ENCODE measurements at places on chromosomes 7 and 10.

- no peak for DNase-seq
Observed at GRCh38 chr10:61869041-61869675, 32.3 kb upstream of the ARID5B start.

DNA sequence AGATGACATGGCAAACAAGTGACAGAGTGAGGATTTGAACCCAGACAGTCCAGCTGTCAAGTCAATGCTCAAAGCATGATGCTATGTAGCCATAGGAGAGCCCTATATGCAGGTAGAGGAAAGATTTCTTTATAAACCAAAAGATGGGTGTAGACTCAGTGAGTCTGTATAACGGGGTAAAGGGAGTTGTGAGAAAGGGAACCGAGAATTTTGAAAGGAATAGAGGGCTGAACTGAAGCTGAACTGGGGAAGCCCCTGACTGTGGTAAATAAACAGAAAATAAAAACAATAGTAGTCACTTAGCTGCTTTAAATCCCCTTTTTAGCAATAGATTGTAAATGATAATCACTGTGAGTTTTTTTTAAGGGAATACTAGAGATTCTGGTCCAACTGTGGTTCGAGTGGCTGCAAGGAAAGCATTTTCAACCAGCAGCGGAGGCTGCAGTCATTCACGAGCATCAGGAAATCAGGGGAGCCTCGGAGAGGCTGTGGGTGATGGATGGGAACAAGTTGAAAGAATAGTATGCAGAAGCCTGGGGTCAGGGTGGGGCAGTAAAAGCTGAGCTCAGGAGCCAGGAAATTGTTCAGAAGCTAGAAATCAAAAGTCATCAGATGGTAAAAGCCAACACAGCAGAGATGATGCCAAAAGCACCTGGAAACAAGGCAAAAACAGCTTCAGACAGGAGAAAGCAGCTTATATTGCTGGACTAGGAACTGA is 393.5 kb downstream of the GFRA1 start:
- no peak for DNase-seq

- no peak for DNase-seq
Observed at GRCh38 chr7:119232091-119232490, 1007.6 kb downstream of the ANKRD7 start.

DNA sequence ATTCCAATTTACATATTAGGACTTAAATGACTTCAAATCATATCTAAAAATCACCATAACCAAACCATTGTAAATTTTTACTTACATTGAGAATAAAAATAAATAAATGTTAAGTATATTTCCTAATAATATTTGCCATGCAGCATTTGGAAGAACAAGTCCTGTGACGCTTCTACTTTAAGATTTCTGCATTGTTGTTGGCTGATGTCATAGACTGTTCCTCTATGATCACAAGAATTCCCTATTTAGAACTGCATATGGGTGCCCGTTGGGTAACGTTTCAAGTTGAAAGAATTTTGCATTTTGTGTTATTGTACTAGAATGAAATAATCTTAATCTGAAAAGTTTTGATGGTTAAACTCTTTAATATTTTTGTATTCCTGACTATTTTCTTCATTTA is 5.1 kb upstream of the ITGB1 start:
- DNase-seq, result no peak

DNA sequence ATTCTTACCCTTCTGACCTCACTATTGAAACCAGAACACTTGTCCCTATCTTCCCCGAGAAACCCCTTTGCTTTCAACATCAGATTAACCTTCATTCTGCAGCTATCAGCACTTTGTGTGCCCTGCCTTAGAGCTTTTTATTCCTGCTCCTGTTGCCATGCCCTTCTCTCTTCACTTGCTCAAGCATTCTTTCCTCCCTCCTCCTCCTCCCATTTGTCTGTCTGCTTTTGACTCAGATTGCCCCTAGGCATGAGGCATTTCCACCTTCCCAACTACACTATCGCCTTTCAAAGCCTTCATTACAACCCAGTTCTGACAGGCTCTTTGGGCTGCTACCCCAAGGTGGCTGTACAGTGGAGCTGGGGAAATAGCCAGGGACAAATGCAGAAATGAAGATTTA is 143.3 kb downstream of the SLC25A13 start:
- no peak for DNase-seq

- DNase-seq, result no peak
Observed at GRCh38 chr7:99001482-99002147, 123.3 kb downstream of the TRRAP start.

DNA sequence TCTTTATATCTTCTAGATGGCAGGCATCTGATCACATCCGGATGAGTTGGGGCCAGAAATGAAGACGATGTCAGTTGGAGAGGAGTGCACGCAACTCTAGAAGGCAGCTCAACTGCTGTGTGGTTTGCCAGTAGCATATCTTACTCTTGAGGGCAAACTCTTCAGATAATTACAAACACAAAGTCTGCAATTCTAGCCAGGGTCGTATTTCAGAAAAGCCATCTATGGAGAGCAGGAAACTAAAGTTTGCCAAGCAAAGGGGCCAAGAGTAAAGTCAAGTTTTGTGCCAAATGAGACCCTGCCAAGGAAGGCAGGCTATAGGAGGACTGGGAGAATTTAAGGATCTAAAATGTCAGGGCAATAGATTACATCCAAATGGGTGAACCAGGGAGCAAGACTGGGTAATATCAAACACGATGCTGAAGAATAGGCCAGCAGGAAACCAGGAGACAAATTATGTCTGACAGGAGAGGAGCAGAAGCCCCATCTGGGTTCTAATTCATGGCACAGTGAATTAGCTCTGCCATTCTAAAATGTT is 312.5 kb upstream of the SEMA3C start:
- no peak for DNase-seq

DNA sequence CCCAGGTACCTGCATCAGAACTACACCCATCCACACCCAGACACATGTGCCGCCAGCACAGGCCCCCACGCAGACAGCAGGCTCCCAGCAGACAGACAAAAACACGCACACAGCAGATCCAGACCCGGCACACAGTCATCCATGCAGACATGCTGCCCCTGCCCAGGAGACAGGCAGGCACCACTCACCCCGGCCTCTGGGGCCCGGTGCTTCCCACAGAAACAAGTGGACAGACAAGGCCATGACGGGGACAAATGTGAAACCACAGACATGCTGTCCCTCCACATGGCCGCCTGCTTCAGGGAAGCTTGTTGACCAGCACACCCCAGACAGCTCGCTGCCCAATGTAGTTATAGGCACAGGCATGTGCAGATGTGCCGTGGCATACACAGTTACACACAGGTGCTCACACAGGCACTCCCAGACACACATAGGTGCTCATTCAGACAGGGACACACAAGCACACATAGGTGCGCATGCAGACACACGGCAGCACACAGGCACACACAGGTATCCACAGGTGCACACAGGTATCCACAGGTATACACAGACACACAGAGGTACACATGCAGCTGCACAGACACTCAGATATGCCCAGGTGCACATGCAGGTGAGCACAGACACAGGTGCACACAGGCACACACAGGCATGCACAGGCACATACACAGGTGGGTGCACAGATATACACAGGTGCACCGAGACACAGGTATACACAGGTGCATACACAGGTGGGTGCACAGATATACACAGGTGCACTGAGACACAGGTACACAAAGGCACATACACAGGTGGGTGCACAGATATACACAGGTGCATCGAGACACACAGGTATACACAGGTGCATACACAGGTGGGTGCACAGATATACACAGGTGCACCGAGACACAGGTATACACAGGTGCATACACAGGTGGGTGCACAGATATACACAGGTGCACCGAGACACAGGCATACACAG is 10.5 kb upstream of the SCART1 start:
- peak; percentile 55 for DNase-seq

GRCh38 chr7:101998906-101999240 is 181.4 kb downstream of the CUX1 start:
- no peak for DNase-seq

DNA sequence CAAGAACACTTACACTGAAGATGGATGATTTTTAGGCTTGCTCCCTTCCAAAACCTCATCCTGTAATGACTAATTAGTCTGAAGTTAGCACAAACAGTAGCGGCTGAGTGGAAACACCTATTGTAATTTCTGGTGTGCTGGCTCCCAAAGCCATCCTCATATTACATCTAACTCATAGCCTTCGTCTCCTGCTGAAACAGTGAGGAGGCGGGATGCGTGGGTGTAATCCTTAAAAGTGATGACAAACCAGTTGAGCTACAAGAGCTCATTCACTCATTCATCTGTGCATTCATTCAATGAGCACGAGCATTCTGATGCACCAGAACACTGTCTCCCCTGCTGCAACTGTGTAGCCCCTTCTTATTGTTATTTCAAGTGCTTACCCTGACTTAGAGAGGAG is 235.3 kb downstream of the CALN1 start:
- DNase-seq, result no peak

- no peak for DNase-seq
Observed at GRCh38 chr7:80768756-80769155, 130.3 kb downstream of the CD36 start.

DNA sequence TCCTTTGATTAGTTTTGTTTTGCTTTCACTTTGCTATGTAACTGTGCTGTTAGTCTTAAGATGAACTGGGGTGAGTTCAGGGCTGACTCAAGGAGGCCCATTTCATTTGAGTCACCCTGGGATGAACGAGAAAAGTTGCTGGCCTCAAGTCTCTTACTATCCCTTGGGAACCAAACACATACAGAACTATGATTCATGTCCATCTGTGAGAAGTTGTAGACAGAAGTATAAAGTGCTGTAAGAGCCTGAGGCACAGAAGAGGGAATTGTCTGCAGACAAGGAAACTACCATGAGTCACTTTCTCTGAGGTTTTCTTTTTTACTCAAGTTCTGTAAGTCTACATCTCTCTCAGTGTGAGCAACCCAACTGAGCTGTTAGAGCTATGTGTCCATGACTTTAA is 179.8 kb upstream of the CSTF2T start:
- no peak for DNase-seq

DNA sequence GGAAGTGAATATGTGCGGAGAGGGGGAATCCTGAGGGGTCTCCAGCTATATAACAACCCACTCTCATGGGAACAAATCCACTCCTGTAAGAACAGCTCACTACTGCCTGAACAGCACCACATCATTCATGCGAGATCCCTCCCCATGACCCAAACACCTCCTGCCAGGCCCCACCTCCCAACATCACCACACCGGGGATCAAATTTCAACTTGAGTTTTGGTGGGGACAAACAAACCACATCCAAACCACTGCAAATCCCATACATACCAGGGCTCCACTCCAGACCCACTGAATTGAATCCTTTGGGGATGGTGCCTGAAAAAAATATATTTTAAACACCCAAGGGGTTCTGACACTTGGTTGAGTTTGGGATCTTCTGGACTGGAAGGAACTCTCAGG is 181.5 kb upstream of the PLXNA4 start:
- no peak for DNase-seq

DNA sequence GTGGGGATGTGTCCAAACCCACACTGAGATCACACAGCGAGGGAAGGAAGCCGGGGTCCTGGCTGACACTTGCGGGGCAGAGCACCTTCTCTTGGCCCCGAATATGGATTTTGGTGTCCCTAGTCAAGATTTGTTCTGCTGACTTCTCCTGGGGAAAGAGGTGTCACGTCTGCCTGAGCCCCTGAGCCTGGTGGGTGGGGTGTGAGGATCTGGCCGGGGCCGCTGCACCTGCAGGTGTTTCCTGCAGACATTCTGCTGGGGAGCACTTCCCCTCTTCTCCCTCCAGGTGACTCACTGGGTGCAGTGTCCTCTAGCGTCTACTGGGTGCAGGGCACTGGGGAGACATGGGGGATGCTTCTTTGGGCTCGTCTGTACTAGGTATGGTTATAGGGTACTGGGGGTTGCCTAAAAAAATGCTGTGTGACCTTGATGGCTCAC is 99.2 kb downstream of the GRK5 start:
- DNase-seq, result no peak

DNA sequence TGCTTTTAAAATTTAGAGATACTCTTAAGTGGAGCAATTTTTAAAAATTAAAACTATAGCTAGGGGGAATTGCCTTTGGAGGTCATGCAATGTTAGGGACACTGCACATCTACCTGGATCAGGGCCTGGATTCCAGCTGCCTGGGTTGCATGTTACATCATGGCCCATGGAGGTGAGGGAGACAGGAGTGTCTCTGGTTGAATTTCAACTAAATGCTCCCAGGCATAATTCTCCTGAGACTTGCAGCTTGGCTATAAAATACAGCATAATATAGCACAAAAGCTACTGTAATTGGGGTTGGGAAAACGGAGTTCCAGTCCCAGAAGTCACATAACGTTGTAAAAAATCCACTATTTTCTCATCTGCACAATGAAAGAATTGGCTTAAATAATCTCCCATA is 782.5 kb downstream of the LRMDA start:
- DNase-seq, result no peak

DNA sequence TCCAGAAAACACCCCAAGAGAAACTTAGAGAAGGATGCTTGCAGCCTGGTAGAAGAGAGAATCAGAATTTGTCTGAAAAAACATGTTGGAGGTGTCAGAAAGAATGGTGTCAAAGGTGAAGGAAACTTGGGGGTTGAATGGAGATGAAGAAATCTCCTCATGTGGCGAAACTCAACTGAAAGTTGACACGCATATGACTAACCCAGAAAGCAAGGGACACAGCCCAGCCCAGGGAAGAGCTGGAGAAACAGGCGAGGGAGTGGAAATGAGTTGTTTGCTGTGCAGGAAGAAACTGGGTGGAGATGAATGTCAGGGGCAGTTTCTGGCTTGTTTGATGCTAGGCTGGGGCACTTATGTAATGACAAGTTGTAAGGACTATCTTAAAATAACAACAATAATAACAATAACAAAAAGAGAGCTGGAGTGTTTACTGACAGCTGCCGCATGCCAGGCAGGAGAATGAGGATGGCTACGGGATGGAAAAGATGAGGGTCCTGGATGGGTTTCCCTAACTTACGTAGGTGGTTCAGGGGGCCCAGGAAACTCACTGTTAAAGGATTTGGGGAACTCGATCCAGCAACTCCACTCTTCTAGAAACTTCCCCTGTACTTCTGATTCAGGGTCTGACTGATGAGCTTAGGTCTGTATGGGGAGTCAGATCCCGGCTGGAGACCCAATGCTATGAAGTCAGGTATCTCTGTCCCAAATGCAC is 57.4 kb downstream of the MAP3K8 start:
- DNase-seq, result no peak

GRCh38 chr7:142451296-142451695 is 193.4 kb upstream of the PRSS58 start:
- DNase-seq, result no peak

- no peak for DNase-seq
Observed at GRCh38 chr10:17607603-17608332, 9.4 kb downstream of the HACD1 start.

- DNase-seq, result no peak
Observed at GRCh38 chr10:3886191-3886590, 101.2 kb upstream of the KLF6 start.

Data from type B pancreatic cell (in vitro differentiated cells).